ENCODE measurements at places on chromosomes 11 and 22.
A peak's percentile ranks its signal among the peaks of the same experiment; 100 is the strongest.

DNA sequence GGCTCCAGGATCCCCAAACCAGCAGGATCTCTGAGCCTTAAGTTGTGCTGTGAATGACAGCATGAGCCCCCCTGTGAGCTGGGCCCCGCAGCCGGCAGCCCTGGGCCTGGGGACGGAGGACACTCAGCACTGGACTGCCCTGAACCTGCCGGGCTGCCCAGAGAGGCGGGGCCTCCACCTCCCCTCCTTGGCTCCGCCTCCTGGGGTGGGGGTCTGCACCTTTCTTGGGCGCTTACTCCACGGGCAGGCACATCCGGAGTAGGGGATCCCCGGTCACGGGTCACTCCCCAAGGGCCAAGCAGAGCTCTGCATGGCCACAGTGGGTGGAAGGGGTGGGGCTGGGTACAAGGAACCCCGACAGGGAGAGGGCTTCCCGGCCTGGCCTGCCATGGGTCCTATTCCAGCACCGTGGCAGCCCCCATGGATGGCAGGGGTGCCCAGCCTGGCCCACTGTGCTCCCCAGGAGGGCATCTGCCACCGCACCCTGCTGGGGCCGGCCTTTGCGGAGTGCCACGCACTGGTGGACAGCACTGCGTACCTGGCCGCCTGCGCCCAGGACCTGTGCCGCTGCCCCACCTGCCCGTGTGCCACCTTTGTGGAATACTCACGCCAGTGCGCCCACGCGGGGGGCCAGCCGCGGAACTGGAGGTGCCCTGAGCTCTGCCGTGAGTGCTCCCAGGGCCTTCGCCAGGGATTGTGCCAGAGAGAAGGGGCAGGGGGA, 5.4 kb downstream of the MUC5B start:
- no peak for DNase-seq

GRCh38 chr11:126433989-126434949, 78.8 kb downstream of the ST3GAL4 start:
- no peak for DNase-seq

- DNase-seq = peak; percentile 69
Measured at GRCh38 chr22:39622881-39623367, 52.4 kb downstream of the CACNA1I start.

DNA sequence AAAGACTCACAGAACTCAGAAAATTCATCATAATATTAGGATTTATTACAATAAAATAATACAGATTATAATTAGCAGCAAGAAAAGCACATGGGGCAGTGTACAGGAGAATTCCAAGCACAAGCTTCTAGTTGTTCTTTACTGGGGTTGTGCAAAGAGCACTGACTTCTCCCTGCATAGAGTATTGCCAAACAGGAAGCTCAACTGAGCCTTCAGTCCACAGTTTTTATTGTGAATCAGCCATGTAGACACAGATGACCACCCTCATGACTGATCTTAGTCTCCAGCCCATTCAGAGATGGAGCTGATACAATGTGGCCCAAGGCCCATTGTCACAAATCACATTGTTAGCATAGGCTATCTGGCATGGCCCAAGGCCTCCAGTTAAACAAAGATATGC, 798.9 kb downstream of the KCNA4 start:
- no peak for DNase-seq

GRCh38 chr22:34333285-34333684, 413.0 kb upstream of the LARGE1 start:
- DNase-seq = no peak

DNA sequence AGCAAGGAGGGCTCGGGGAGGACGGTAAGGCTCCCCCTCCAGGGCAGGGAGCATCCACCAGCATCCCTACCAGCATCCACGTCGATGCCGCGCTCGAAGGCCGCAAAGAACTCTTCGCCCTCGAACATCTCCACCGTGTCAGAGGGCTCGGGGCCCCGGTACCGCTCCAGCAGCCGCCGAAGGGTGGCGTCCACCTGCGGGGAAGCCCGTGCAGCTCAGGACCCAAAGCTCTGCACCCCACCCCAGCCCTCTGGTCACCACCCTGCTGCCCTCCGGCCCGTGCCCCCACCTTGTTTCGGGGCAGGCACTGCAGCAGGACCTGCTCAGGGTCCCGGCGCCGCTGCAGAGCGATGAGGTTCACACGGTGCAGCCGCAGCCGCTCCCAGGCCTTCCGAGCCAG, 2.4 kb upstream of the SLC25A22 start:
- DNase-seq = no peak

GRCh38 chr11:112364962-112365481, 104.4 kb upstream of the PLET1 start:
- no peak for DNase-seq
